ENCODE measurements at places on chromosomes 16 and 17.

GRCh38 chr17:9894231-9894630 lies 10.8 kb downstream of the RCVRN start:
- DNase-seq, result no peak

DNA sequence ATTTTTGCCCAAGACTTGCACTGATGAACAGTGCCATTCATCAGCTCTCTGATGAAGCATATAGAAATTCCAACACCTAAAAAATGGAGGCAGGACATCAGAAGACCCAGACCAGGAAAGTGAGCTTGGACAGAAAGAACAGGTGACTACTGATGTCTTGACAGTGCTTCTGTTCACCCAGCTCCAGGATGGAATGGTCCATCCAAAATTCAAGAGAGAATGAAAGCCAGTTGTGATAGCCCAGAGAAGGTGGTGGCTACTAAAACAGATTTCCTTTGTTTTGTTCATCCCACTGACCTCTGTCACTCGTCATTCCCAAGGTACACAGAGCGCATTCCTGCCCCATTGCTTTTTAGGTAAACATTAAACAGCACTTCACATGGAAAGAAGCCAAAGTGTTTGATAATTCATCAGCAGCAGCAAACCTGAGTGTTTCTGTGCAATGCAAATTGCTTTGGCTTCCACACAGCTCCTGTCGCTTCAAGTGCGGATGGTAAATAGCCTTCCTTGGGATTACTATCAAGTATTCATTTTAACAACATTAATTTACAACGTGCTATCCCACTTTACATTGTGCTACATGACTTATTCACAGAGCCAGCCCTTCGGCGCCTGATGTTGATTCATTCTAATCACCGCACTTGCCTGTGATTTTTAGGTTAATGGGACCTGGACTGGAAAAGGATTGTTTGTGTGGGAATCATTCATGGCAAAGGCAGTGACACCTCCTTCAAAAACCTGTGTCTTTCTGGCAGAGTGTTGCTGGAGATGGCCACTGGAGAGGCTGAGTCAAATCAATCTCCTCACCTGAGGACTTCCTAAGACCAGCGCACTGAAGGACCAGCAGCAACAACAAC lies 65.1 kb upstream of the TOX3 start:
- DNase-seq, result no peak

DNA sequence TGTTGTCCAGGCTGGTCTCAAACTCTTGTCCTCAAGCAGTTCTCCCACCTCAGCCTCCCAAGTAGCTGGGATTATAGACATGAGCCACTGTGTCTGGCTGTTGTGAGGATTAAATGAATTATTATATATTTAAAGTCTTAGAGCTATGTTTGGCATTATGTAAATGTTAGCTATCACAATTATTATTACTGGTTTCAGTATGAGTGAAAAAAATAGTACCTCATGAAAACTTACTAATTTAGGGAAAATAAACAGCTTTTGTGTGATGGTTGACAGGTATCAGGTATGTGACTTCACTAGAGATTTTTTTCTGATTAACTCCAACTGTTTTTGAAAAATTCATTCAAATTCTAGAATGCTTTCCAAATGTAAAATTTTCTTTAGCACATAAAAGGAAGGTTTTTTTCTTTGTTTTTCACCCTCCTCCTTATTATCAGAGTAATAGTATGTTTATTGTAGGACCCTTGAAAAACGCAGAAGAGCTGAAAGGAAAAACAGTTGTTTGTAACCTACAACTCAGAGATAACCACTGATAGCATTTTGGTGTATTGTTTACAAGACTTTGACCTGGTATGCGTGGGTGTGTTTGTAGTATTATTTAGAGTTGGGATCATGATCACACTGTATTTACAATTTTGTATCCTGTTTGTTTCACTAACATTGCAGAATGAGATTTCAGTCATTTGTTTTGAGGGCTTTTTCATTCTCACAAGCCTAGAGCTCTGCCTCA lies 13.2 kb downstream of the NLK start:
- no peak for DNase-seq

- no peak for DNase-seq
Measured at GRCh38 chr17:21295036-21295952, 10.8 kb downstream of the MAP2K3 start.

GRCh38 chr17:2796164-2797125 lies at the start of gene RAP1GAP2:
Gene RAP1GAP2, plus strand, starts transcription at chr17:2796438. Its CDS starts 90 bp downstream, at chr17:2796528.
- DNase-seq, result no peak

DNA sequence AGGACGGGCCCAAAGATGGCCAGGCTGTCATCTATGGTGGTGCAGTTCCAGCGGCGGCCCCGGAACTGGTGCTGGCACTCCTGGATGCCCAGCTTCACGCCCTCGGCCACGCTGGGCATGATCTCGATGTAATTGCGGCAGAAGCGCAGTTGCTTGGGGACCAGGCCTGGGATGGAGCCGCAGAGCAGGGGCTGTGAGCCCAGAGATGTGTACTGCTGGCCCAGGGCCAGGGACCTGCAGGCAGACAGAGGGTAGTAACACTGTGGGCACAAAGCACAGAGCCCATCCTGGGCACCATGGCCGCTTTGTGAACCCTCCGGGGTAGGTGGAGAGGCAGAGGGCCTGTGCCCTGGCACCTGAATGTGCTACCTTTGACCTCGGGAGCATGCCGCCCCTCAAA lies 44.8 kb downstream of the WNT3 start:
- no peak for DNase-seq

GRCh38 chr17:19401321-19402010 lies 9.6 kb upstream of the RNF112 start:
- DNase-seq, result no peak

GRCh38 chr17:59373882-59374495 lies 42.5 kb downstream of the YPEL2 start:
- DNase-seq, result no peak

DNA sequence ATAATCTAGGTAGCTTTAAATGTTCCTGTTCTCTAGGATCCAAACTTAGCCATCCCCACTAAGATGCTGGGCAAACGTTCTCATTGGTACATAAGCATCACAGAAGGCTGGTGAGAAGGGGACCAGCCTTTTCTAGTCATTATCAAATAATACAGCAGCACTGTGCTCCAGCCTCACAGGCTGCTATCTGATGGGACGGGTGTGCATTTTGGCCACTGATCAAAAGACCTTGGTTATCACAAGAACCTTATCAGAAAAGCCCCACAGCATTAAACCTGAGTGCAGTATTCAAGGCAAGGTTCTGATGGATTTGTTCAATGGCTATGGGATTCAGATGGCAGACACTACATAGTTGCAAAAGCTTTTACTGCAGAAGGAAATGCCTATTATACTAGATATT lies 19.1 kb upstream of the KPNB1 start:
- DNase-seq, result no peak

DNA sequence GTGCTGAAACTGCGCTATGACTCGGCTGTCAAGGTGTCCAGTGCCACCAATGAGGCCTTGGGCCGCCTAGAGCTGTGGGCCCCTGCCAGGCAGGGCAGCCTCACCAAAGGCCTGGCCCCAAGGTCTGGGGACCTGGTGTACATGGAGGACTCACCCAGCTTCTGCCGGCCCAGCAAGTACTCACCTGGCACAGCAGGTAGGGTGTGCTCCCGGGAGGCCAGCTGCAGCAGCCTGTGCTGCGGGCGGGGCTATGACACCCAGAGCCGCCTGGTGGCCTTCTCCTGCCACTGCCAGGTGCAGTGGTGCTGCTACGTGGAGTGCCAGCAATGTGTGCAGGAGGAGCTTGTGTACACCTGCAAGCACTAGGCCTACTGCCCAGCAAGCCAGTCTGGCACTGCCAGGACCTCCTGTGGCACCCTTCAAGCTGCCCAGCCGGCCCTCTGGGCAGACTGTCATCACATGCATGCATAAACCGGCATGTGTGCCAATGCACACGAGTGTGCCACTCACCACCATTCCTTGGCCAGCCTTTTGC lies 25.0 kb downstream of the WNT9B start:
- DNase-seq, result no peak

GRCh38 chr16:66298571-66299120 lies 67.8 kb upstream of the CDH5 start:
- no peak for DNase-seq

- DNase-seq, result no peak
Measured at GRCh38 chr16:84567286-84567962, 50.5 kb downstream of the COTL1 start.

GRCh38 chr16:85457366-85457765 lies 155.8 kb upstream of the GSE1 start:
- no peak for DNase-seq

DNA sequence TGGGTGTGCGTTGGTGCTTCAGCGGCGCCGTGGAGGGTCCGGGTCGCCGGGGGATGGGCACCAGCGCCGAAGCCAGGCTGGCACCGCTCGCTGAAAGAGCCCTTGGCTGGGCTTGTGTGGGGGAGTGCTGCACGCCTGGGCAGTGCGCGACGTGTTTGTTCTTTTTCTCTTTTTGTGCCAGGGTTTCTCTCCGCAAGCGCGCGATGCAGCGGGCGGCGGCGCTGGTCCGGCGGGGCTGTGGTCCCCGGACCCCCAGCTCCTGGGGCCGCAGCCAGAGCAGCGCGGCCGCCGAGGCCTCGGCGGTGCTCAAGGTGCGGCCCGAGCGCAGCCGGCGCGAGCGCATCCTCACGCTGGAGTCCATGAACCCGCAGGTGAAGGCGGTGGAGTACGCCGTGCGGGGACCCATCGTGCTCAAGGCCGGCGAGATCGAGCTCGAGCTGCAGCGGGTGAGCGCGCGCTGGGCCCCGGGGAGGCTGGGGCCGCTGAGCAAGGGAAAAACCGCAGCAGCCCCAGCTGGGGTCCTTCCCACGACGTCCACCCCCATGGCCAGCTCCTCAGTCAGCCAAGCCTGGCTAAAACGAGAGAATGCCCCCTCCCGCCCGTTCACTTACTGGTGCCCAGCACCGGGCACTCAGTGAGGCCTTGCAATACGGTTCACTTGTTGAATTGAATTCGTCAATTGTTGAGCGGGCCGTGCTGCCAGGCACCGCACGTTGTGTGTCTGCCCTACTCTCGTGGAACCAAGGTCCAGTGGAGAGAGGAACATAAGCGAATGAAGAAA lies 541 bp downstream of the GPT2 start:
- DNase-seq, result no peak

DNA sequence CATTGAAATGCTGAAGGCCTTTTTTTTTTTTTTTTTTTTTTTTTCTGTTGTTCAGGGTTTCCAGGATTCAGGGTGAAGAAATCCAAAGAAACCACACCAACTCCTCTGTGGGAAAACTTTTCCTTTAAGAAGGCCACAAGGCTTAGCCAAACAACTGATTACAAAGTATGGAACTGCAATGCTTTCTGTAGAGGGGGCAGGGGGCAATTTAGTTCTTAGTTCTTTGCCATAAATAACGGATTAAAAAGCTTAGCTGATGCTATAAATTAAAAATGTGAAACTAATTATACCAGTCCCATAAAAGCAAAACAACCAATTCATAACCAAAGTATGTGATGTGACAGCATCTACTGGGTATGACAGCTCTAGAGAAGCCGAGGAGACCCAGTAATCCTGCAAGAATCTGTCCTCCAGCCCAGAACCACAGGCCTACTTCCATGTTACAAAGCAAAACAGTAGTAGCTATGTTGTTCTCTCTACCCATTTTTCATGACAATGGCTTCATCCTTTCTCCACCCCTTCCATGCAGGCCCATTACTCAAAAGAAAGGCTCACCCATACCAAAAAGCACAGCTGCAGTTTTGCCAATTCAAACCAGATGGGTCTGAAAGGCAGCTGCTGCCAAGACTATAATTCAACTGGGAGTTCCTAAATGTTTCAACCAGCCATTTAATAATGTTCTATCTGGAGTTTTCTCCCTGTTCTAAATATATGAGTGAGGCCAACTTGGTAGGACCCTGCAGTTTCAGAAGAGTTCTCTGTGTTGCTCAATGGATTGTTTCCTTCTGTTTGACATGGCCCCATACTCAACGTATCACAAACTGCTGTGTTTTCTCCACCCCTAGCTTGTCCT lies 167.1 kb upstream of the ZFHX3 start:
- DNase-seq, result no peak

DNA sequence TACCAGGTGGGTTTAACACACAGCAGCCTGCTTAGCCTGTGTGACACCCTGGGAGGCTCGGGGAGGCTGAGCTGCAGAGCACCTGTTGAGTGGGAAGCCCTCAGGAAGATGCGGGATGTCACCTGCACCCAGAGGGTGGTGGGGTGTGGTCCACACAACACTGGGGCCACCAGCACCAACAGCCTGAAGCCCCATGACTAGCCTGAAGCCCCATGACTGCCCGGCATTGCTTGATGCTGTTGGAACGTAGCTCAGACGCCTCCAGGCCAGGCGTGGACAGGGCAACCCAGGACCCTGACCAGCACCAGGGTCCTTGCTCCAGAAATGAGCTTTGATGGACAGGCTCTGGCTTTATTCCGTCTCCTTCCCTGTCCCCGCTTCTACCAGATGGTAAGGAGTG lies 76.3 kb upstream of the ZNF469 start:
- no peak for DNase-seq

- DNase-seq, result no peak
Measured at GRCh38 chr16:84932681-84933080, 78.7 kb downstream of the ZDHHC7 start.

DNA sequence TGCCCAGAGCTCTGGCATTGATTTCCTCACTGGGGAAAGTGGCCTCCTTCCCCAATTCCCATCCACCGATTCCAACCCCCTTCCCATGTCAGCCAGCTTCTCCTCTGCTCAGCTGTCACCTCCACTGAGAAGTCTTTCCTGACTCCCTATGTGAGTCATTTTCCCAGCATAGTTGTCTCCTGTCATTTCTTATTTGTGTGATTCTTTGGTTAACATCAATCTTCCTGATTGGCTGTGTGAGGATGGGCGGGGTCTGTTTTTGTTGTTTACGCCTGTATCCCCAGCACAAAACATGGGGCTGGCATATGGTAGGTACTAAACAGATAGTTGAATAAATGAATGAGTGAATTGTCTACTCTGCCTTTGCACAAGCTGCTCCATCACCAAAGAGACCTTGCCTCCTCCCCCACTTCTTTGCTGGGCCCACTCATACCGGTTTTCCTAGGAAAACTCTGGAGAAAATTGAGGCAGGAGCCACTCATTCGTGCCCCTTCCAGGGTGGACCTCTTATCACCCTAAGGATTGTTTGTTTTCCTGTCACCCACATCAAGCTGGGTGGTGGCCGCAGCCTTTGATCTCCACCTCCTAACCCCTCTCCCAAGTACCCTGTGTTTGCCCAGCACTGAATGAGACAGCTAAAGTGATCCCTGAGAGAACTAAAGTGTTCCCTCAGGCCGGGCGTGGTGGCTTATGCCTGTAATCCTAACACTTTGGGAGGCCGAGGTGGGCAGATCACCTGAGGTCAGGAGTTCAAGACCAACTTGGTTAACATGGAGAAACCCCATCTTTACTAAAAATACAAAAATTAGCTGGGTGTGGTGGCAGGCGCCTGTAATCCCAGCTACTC lies 1.2 kb upstream of the GRB7 start:
- DNase-seq, result no peak

GRCh38 chr17:22161376-22161775 lies 469.1 kb downstream of the KCNJ18 start:
- no peak for DNase-seq

- no peak for DNase-seq
Measured at GRCh38 chr16:12168074-12169000, 191.8 kb downstream of the SNX29 start.

All from pulmonary artery endothelial cell (primary cell).